NCI-H1105 treated with DMSO at 0.1 percent for 48 hours (cell line): ENCODE measurements at places on chromosomes 3 and 15.

- DNase-seq: no peak
Measured at GRCh38 chr3:126435456-126436315, 40.0 kb downstream of the ZXDC start.

DNA sequence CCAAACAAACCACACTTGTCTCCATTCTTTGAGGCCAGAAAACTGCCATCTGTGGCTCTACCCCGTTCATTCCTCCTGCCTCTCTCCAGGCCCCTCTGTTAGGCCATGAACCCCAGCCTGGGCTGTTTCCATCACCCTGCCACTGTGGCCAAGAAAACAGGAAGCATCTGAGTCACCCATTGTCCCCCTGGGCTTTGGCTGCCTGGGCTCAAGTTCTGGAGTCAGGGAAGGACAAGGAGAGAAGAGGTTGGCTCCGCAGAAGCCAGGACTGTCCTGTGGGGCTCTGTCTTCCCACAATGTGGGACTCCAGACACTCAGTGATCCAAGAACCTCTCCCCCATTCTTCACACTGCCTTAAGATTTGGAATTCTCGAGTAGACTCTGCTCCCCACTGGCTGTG is 14.8 kb upstream of the LCTL start:
- no peak for DNase-seq

DNA sequence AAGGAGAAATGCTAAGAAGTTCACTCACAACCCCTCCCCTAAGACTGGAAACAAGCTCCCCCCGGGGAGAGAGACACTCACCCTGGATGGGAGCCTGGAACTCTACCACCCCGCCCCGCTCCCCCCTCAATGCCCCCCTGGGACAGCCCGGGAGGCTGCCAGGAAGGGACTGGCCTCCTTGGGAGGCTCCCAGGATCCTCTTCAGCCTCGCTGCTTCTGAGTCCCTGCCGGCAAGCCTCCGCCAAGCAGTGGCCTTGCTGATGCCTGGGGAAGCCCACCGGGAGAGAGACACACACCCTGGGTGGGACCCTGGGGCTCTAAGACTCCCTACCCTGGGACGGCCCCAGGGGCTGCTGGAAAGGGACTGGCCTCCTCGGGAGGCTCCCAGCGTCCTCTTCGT is 33.4 kb downstream of the CPEB1 start:
- no peak for DNase-seq

- no peak for DNase-seq
Measured at GRCh38 chr3:139128803-139129202, 84.1 kb upstream of the PRR23C start.

DNA sequence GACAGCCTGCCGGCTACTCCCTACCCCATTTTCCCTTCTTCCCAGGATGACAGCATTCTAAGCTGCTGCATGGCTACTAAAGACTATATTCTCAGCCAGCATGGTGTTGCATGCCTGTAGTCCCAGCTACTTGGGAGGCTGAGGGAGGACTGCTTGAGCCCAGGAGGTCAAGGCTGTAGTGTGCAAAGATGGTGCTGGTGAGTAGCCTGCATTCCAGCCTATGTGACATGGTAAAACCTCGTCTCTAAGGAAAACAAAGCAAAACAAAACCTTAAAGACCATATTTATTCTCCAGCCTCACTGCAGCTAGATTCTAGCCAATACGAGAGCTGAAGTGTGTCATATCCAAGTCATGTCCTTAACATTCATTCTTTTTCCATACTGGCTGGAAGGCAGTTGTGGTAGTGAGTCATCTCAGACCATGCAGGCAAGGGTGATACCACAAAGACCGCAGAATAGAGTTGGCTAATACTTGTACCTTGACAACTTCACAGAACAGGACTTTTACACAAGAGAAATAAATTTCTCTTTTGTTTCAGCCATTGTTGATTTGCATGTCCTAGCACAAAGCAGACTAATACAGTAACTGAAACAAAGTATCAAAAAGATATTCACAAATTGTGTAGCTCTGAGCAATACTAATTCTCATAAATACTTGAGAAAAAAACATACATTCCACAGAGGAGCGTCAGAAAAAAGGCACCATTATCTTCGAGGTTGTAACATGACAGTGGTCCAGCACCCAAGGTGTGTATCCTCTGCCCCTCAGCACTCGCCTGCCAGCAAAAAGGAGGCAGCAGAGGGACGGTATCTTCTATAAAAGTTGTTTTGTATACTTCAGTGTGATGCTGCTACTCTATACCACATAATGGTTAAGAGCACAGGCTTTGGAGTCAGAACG is 14.8 kb downstream of the PBRM1 start:
- DNase-seq: no peak

DNA sequence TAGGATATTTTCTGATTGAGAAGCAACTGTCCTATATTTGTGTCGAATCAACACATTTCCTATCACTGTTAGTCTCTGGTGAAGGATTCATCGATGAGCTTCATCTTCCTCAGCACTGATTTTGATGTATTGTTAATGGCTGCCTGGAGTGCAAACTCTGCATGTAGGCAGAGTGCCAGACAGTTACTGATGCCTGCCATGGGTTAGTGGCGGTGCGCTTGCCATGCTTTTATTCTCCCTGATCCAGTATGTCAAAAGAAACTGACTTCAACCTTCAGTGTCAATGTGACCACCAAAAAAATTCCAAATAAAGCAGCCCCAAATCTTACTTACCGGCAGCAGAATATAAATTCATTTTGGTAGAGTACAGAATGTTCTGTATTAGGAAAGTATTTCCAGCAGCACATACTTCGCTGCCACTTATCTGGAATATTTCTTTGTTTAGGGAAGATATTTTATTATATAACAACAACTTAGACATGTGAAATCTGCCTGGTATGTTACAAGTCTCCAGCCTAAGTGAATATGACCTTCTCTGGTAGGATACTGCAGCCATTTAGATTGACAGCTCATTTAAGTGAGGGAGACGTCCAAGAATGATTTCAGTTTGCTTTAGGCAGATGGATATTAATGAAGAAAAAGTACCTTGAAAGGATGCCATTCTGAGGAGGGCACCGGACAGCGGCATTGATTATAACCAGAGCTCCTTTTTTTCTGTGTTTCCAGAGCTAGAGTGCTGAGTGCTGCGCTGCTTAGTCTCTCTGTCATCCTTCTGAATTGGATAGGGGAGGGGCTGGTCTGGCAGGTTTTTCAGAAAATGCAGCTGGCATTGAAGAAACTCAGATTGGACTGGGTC is 59.9 kb downstream of the ARHGEF26 start:
- peak; percentile 76 for DNase-seq

GRCh38 chr3:66106788-66107187 is 68.1 kb upstream of the MAGI1 start:
- no peak for DNase-seq

DNA sequence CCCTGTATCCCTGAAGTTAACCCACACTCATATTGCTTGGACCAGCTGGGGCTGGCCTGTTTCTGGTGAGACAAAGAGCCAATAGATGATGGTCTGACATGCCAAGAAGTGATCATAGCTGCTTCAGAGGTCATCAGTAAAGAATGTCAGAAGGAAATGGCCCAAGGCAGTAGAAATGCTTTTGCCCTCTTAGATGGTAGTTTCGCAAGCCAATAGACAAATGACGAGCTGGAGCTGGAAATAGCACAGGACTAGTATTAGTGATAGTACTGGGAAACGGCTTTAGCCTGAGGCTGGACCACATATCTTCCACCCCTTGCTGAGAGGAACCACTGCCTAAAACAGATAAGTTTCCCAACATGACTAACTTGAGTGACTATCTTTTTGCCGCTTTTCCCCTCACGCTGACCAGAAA is 176.1 kb upstream of the THBS1 start:
- no peak for DNase-seq

GRCh38 chr15:42083916-42084315 is 10.4 kb downstream of the PLA2G4D start:
- no peak for DNase-seq

- DNase-seq: no peak
Measured at GRCh38 chr3:127669541-127670228, 3.1 kb upstream of the ABTB1 start.

DNA sequence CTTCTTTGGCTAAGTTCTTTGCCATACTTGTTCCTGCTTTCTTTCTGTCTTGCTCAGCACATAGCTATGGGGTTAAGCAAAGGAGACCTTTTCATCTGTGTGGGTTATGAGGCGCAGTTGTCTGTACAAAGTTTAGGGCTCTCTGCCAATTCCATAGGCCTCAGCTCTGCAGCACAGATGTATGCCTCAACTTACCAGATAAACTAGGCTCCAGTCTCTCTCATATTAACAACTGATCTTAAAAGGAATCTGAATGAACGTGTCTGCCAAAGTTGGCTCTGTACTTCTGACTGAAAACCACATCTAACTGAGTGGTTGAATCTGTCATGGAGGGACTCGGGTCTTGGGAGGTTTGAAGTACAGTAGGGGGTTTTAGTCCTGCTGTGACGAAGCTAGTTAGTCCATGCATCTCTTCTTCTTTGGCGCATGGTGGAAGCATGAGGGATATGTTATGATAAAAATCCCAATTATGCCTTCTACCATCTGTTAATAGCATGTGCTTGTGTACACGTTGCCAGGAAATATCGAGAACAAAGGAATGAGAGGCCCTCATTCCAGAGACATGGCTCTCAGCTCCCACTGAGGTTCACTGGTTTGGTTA is 114.6 kb upstream of the TSC22D2 start:
- no peak for DNase-seq

GRCh38 chr15:92226020-92226612 is 167.6 kb upstream of the ST8SIA2 start:
- no peak for DNase-seq
